GM23248 (cell line): ENCODE measurements at places on chromosomes 3 and 15.

GRCh38 chr15:53535886-53536285 is 223.6 kb downstream of the WDR72 start:
- DNase-seq, result no peak

DNA sequence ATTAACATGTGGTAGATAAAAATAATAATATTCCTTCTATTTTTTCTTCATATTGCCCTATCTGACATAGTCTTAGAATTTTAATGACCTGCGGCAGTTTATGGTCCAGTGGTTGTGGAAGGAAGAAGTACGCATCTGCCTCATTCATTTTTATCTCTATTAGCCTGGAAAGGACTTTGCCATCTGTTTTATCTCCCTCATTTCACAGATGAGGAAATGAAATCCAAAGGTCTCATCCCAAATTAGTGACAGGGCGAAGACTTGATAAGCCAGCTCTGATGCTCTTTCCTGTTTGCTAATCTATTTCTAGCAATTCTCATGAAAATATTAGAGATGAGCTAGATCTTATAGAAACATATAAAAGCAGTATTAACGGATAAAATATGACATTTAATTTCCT is 113.3 kb downstream of the KLHL25 start:
- no peak for DNase-seq

DNA sequence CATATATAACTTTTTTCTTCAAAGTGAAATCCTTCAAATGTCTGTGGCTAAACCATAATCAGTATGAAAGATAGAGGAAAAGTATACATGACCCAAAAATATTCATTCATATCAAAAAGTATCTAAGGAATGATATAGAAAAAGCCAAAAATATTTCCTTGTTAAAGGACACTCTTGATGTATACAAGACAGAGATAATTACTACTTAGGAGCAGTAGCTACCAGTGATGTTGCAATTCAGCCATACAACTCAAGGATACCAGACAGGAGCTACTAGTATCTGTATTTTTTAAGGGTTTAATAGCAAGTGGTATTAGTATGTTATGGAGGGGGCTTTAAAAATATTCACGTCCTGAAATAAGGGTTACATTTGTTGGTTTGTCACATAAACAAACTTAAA is 37.0 kb downstream of the FBXL22 start:
- DNase-seq, result no peak

- DNase-seq, result no peak
Observed at GRCh38 chr3:14740983-14741382, 66.0 kb downstream of the C3orf20 start.

- DNase-seq, result peak; percentile 7
Observed at GRCh38 chr3:179871782-179872181, 165.0 kb downstream of the PEX5L start.

DNA sequence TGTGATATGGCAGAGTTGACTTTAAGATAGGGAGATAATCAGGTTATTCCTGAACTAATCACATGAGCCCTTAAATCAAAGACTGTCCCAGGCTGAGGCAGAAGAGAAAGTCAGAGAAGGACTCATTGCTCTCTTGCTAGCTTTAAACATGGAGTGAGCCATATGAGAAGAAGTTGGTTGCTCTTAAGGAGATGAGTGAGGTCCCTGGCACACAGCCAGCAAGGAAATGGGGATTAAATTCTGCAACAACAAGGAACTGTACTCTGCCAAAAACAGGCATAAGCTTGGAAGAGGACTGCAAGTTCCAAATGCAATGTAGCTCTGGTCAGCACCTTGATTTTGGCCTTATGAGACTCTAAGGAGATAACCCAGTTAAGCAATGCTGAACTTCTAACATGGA is 457.0 kb downstream of the PLOD2 start:
- no peak for DNase-seq

- no peak for DNase-seq
Observed at GRCh38 chr3:116743062-116743461, 33.5 kb downstream of the TUSC7 start.

DNA sequence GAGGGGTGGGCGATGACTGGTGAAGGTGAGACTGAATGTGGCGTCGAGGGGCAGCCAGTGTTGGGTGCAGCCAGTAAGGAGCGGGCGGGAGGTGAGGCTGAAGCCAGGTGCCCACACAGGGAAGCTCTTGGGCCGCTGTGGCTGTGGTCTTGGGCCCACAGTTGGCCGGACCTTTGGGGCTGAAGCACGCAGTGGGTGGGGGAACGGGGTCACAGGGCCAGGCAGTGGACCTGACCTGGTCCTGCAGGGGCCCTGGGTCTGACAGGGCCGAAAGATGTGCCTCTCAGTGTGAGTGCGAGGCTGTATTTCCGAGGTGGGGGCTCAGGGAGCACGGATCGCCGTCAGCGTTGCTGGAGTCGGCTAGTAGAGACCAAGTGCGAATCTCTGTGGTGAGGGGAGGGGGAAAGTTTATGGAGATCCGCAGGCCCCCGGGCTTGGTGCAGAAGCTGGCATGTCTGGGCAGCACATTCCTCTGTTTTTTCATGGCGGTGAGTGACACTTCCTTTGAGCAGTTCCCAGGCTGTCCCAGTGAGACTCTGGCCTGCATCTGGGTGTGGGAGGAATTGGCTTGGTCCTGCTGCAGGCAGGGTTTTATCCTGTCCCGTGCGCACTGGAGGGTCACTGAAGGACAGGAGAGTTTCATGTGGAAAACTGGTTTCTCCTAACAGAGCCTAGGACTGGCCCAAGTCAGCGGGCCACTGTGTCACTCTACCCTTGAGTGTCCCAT is 100.8 kb downstream of the TMEM266 start:
- DNase-seq, result peak; percentile 18

DNA sequence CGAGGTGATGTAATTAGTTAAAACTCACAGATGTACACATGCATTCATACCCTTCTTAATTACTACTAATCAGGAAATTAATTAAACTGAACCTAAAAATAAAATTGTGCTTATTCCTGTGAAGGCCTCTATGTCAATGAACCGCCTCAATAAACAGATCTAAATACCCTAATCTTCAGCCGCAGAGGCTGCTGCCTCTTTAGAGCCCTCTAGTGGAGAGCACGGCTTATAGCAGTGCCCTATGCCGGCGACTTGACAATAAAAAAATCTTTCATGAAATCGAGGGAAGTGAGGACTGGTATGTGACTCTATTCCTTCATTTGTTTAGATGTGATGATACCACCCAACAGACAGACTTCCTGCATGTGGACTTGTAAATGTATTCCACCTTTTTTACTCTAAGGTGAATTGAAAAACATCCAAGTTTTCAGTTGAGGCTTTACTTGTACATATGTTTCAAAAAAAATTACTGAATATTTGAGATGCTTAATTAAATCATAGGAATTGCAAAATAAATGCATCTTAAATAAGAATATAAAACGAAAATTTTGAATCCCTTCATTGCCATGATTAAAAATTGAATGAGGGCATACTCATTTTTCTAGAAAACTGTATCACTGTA is 8.3 kb upstream of the EPHA3 start:
- peak; percentile 80 for DNase-seq

DNA sequence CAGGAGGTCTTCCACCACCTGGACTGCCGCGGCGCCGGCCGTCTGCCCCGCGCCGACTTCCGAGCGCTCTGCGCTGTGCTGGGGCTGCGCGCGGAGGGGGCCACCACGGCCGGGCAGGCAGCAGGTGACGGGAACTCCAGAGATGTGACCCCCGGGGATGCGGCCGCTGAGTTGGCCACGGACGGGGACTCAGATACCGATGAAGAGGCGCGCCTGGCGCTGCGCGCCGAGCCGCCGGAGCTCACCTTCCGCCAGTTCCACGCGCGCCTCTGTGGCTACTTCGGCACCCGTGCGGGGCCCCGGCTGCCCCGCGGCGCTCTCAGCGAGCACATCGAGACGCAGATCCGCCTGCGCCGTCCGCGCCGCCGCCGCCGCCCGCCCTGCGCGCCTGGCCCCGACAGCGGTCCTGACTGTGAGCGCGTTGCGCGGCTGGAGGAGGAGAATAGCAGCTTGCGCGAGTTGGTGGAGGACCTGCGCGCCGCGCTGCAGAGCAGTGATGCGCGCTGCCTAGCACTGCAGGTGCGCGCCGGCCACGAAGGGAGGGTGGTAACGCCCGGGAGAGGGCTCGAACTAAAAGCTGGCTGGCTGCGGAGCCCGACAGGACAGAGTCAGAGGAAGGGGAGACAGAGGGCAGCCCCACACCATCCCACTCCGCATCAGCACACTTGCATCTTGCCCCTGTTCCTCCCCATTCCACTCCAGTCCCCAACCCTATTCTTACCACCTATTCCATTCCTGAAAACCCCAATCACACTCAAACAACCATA is 885 bp downstream of the EFCC1 start:
- DNase-seq, result peak; percentile 39

- peak; percentile 70 for DNase-seq
Observed at GRCh38 chr3:123586131-123586530, 1.3 kb upstream of the HACD2 start.

- DNase-seq, result no peak
Observed at GRCh38 chr15:60757831-60758570, 279.1 kb upstream of the ICE2 start.

- no peak for DNase-seq
Observed at GRCh38 chr15:72923289-72923688, 129.0 kb upstream of the NEO1 start.

- no peak for DNase-seq
Observed at GRCh38 chr15:60565407-60565806, 86.5 kb upstream of the ICE2 start.

GRCh38 chr3:62502315-62503300 is 129.3 kb upstream of the FEZF2 start:
- no peak for DNase-seq

GRCh38 chr15:69662645-69663000 is 210.0 kb downstream of the RPLP1 start:
- no peak for DNase-seq

DNA sequence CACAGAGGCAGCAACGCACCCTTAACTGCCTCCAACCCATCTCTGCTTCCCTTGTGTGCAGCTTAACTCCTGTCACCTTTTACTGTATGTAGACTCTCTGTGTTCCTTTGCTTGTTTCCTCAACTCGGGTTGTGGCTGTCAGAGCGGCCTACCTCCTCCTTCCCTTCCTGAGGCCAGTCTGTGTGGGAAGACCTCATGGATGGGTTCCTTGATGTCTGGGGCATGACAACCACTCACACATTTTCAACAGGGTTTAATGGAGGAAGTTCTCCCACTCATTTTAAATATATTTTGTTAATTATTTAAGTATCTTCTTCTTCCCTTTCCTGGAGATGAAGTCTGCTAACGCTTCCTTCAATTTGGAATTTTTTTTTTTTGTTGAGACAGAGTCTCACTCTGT is 1.8 kb upstream of the CSPG5 start:
- no peak for DNase-seq

DNA sequence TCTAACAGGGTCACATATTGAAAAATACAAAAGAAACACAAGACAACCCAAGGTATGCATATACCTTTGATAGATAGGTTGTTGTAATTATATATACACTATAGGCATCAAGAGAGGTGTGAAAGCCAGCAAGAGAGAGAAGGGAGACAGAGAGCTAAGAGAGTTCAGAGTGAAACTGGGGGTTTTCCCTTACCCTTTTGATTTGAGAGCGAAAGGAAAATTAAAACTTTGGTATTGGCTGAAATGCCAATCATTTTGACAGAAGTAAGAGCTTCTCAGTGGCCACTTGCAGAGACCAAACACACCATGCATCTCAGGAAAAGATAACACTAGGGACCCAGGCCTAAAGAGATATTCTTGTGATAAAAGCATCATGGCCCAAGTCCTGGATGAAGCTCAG is 183.6 kb downstream of the SHOX2 start:
- no peak for DNase-seq

DNA sequence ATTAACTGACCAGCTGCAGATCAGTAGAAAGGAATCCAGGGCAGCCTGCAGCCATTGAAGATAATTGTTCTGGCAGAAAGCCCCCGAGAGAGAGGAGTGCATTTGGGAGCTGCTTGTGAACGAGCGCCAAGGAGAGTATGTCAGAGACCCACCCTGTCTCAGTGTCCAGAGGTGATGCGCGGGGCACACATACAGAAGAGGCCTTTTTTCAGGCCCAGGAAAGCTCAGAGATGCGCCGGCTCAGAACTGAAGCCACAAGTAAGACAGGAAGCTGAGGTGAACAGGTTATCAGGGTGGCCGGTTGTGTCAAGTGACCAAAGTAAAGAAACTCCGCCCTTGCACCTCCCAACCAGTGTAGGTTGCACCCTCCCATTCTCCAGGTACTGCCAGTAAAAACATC is 59.8 kb upstream of the HEG1 start:
- DNase-seq, result peak; percentile 83

DNA sequence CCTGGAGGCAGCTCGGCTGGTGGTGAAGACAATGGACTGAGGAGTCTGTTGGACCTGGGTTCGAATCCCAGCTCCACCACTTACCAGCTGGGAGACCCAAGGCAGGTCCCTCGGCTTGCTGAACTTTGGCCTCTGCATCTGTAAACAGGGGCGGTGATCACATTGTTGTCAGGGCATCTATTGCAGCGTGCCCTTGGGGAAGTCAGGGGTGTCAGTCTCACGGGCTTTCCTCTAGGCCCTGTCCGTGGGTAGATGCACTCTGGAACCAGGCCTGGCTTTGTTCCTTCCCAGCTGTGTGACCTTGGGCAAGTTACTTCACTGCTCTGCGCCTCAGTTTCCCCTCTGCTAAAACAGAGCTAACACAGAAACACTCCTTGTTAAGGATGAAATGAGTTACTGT is 68.8 kb upstream of the SLC6A6 start:
- DNase-seq, result no peak

- DNase-seq, result peak; percentile 96
Observed at GRCh38 chr3:99817437-99818240, at the start of gene CMSS1. Gene CMSS1, plus strand, starts transcription at chr3:99817862.

DNA sequence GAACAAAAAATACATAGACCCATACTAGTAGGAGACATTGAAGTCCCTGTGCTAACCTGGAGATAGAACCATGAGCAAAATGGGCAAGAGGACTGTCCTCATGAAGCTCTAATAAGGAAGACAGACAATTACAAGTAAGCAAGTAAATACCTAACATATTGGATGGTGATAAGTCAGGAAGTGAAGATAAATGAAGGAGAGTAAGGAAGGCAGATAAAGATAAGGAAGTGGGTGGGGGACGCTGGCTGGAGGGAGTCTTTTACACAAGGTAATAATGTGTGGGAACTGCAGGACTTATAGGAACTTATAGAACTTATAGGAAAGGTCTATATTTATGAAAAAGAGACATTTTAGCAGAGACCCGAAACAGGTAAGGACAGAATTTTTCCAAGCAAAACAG is 148.9 kb upstream of the ABI3BP start:
- no peak for DNase-seq

- peak; percentile 90 for DNase-seq
Observed at GRCh38 chr15:59329570-59330350, 42.9 kb downstream of the MYO1E start.

GRCh38 chr15:28271697-28272260 is 50.2 kb downstream of the HERC2 start:
- DNase-seq, result no peak

DNA sequence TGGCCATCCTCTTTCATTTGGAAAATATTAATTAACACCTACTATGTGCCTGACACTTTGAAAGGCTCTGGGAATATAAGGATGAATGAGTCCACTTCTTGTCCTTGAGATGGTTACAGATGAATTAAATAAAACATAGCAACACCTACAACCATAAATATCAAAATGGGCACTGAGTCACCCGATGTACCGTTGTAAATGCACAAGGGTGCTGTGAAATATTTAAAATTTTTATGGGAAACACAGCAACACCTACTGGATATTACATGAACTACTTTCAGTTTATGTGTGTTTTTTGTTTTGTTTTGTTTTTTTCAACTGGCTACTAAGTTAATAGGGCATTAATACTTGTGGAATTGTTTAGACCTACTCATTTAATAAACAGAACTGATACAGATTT is 239.0 kb upstream of the NAALADL2 start:
- peak; percentile 42 for DNase-seq
